Renal pelvis (tissue), 12 donors: ENCODE measurements at places on chromosomes 13 and 19. TPM values are rescaled to one million over a fixed set of nuclear protein-coding genes. Genes with fewer than 3 reads are reported as not detected.

The LHB gene
- polyA plus RNA-seq: 0.71 TPM

The ZNF544 gene
- polyA plus RNA-seq: 44.4 TPM

The ZNF729 gene
- polyA plus RNA-seq: 0.20 TPM

The CHERP gene
- 57.0 TPM for polyA plus RNA-seq

The PCDH9 gene
- 13.7 TPM for polyA plus RNA-seq

The FXYD7 gene
- polyA plus RNA-seq: 0.40 TPM

The FAM124A gene
- polyA plus RNA-seq: 5.6 TPM

DNA sequence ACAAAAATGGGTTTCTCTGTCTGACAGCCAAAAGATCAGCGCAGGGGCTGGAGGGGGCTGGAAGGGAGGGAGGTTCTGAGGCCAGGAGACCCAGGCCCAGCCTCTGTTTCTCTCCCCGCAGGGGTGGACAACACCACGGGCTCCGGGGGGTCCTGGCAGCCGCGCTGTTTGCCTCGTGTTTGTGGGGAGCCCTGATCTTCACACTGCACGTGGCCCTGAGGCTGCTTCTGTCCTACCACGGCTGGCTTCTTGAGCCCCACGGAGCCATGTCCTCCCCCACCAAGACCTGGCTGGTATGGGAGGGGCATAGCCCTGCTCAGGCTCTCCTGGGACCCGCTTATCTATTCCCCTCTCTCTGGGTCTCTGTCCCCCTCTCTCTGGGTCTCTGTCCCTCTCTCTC, 9.6 kb downstream of the CPT1C start:
- DNase-seq: no peak

DNA sequence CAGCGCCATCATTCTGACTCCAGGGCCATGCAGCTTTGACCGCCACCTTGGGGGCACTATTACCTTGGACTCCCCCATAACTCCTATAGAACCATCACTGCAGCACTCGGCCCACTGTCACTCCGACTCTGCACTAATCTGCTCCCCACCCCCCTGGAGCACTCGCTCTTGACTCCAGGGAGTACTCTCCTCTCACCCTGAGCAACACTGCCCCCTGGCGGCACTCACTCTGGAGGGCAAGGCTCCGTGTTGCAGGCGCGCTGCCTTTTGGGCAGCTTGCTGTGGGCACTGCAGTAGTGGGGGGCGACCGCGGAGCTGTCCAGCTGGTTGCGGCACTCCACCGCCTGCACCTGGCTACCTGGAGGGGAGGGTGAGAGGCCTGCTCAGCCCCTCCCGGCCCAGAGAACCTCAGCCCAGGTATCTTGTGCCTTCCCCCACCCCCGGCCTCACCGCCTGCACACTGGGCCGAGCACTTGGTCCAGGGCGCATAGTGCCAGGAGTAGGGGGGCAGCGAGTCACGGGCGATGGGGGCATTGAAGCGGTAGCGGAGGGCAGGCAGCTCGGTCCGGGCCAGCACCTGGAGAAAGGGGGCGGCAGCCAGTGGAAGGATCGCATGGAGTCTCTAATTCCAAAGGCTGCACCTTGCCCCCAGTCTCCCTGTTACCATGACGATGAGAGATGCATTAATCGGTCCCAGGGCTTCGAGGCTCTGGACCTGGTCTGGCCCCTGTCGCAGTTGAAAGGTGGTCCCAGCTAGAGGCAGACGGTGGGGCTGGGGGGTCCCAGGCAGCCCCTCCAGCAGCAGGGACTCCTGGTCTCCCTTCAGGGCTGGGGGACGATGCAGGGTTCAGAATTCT, 8.9 kb upstream of the MYO1F start:
- DNase-seq: no peak

DNA sequence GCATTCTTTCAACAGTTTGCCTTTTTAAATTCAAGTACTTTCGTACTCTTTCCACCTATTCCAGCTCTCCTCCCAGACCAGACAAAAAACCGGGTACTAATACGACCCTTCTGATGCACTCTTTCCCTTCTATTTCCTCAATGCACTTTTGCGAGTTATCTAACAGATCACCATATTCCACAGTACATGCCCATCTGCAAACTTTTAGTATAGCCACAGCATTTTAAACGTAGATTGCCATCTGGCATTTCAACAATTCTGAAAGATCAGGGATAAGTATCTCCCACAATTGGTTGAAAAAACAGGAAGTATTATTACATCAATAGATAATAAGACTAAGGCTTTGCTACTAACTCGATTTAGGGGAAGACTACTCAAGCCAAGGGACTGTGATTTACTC, 31.5 kb downstream of the RBM26 start:
- DNase-seq: no peak

DNA sequence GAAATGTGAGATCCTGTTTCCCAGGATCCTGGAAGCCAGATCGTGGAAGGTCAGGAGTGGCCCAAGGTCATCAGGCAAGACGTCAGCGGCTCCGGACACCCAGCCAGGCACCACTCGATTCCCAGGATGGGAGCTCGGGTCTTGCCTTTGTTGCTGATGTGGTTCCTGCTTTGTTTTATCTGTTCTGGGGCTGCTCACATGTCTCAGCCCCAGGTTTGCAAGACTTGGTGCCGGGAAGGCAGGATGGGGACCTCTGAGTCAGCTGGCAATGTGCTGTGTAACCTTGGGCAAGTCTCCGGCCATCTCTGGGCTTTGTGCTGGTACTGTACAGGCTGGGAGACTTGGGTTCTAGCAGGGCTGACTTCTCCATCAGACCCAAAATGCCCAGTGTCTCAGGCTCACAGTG, 1.4 kb upstream of the FCHO1 start:
- no peak for DNase-seq

- DNase-seq: no peak
Measured at GRCh38 chr19:45960595-45961235, 12.9 kb downstream of the NOVA2 start.

- no peak for DNase-seq
Measured at GRCh38 chr19:18562086-18562485, 4.4 kb downstream of the KXD1 start.
